Substantia nigra (tissue), 51 donors: ENCODE measurements at places on chromosomes 2 and 18.

- DNase-seq, result no peak
Measured at GRCh38 chr2:72822794-72823193, 3.0 kb downstream of the EXOC6B start.

DNA sequence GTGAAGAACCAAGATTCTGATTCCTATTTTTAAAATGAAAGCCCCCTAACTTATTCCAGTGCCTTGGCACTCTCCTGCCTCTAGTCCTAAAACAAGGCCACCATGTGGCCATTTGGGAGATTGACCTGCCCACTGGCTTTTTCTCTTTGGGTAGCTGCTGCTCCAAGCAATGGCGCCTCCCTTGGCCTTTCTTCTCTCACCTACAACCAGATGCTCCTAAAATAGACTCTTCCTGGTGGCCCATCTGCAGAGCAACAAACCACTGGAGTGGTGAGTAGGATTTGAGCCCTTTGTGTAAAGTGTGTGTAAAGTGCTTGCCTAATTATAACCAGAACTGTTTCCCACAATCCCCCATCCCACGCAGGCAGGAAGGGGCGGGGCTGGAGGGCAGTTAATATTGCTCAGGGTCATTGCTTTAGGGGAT, 114.2 kb downstream of the FHOD3 start:
- DNase-seq, result no peak

- no peak for DNase-seq
Measured at GRCh38 chr2:155178921-155179320, 480.4 kb downstream of the KCNJ3 start.

- DNase-seq, result no peak
Measured at GRCh38 chr18:43046322-43046721, 69.2 kb downstream of the RIT2 start.

DNA sequence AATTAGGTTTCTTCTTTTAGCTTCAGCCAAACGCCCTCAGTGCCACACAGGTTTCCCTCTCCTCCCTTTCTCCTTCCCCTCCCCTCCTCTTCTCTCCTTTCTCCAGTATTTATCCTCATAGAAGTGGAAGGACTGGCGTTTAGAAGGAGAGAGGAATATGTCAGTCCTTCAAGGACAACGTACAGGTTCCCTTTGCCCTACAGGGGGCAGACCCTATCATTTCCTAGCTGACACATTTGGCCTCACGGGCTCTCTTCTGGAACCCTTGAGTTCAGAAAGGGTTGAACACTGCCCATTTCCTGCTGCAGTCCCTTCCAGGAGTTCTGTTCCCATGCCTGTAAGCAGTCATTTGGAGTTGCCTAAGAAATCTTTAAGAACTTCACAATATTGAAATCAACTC, 46.1 kb downstream of the CDCA7 start:
- no peak for DNase-seq
